ENCODE measurements at places on chromosomes 13 and 19.

DNA sequence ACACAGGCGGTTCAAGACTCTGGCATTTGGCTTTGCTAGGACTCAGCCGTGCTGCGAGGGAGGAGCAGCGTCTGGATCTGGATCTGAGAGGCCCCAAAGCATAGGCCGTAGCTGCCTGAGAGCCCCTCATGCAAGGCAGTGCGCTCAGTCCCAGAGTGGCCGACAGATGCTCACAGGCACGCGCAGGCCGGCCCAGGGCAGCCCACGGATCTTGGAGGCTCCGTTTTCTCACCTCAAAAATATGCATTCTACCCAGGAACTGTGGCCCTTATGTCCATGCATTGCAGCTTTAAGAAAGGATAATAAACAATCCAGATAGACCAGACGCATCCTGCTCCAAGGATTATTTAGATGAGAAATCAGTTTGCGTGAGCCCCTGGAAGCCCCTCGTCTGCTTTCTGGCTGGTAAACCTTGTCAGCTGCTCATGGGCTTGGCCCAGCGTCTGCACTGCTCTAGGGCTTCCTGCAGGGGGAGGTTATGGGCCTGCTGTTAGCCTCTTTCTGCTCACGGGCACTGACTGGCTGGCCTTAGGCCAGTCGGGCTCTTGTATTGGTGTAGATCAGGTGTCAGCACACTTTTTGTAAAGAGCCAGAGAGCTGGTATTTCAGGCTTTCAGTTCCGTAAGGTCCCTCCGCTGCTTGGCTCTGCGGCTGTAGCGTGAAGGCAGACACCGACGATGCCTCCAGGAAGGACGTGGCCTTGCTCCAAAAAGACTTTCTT lies 24.2 kb downstream of the TEX29 start:
- peak; percentile 59 for DNase-seq

DNA sequence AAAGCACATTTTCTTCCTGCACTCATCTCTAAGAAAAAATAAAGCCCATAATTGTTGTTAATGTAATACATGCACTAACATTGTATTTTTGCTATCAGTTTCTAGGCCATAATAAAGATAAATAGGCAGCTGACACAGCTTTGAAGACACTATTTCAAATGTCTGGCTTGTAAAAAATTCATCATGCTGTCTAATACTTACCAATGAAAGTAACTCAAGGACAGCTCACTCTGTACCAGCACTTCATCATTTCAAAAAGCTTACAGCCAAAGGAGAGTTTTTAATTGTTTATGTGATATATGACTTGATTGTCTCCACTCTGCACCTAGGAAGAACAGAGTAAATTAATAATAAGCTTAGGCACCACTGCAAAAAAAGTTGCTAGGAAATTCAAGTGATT lies 1423.3 kb upstream of the PCDH20 start:
- DNase-seq, result no peak

GRCh38 chr19:1863328-1863637 lies at the start of gene KLF16:
TSS of gene KLF16 (minus strand) at chr19:1863579. CDS start at chr19:1863497, 82 bp downstream.
- no peak for DNase-seq

- DNase-seq, result peak; percentile 65
Measured at GRCh38 chr19:3575260-3575741, 2.6 kb downstream of the HMG20B start.

- peak; percentile 65 for DNase-seq
Measured at GRCh38 chr13:24746618-24747247, 17.2 kb upstream of the RNF17 start.

- DNase-seq, result no peak
Measured at GRCh38 chr19:42471554-42472249, 29.0 kb upstream of the CXCL17 start.

GRCh38 chr19:18804139-18804601 lies 13.1 kb upstream of the COMP start:
- no peak for DNase-seq

DNA sequence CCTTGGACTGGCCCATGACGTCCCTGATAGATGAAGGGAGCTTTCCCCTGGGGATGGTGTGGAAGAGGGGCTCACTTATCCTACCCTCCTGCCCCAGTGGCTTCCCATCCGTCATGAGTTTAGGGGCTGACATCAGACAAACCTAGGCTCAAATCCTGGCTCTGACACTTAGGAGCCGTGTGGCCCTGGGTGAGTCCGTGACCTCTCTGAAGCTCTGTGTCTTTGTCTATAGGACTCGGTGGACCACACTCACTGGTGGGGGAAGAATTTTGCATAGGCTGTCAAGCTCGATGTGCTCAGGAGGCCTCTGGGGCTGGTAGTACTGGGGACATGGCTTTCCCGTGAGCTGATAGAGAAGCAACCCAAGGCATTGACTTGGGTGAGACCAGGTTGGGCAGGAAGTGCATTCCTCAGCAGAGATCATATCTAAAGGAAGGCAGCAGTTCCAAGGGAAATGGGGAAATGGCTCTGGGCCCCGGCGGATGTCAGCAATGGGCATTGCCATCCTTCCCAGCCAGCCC lies 17.4 kb upstream of the AP1M2 start:
- no peak for DNase-seq

DNA sequence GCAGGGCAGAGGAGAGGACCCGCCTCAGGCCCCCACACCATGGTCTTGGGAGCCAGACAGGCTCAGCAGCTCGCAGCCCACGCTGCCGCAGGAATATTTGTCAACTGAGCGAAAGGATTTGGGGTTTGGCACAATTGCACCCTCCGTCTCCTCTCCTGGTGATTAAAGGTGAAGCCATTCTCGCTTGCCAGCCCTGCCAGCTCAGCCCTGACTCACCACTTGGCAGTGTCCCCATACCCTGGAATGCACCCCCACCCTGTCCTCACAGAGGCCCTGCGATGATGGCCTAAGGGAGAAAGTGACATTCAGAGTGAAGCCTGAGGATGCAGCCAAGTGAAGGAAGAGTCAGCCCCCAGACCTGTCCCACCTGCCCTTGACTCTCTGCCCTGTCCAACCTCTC lies 18.8 kb downstream of the CYTH2 start:
- DNase-seq, result no peak

- peak; percentile 85 for DNase-seq
Measured at GRCh38 chr19:570937-571565, 1.3 kb upstream of the BSG start.

DNA sequence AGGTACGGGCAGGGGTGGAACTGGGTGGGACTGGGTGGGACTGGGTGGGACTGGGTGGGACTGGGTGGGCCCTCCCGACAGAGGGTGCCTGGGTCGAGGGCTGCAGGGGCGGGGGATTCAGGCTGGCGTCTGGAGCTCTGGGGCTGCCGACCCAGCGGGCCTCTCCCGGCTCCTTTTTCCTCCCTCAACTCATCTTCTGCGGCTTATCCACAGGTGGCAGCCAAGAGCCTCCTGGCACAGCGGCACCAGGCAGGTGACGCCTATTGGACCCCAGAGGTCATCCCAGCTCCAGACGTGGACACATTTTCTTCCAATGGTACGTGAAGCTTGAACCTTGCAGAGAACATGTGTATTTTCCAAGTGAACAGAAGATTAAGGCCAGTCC lies 533 bp downstream of the ZNF544 start:
- peak; percentile 62 for DNase-seq

GRCh38 chr13:63117710-63118109 lies 1702.1 kb upstream of the PCDH20 start:
- no peak for DNase-seq

DNA sequence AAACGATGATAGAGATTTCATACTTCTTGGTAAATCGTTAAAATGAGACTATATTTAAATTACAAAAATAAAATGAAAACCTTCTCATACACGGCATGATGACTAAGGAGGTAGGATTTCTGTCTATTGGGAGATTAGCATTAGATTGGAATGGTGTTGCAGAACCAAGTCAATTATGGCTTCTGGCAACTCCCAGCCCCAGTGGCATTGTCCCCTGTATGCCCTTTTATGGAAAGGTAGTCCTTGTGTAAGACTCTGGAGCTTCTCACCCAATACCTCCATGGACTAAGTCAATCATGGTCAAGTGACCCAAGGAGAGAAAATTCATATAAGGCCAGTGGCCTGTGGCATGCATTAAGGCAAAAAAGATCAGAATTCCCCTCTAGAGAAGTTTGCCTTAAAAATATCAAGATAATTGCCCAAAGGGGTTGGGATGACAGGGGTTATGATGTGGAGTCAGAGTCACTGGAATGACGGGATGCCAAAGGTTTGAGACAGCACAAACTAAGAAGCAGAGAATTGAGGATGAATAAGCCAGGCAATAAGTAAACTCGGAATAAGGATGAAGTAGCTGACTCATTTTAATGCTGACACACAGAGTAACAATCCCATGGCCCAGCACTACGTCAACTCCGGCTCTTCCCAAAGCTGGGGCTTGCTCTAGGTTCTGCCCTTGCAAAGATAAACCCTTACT lies 57.8 kb upstream of the POSTN start:
- no peak for DNase-seq

DNA sequence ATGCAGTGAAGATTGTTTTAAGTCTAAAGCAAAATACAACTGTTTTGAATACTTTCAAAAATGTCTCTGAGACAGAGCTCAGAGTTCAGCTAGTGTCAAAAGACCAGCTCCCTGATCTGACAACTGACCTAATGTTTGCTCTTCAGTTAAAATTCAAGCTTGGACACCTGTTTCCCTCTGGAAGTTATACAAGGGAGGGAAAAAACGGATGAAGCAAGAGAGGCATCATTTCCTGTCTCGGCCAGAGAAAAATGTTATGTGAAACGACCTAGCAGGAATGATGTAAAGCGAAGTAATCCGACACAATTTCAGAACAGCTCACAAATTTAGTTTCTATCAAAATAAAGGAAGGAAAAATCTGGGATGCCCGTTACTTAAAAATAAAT lies 59.4 kb downstream of the ZAR1L start:
- no peak for DNase-seq

DNA sequence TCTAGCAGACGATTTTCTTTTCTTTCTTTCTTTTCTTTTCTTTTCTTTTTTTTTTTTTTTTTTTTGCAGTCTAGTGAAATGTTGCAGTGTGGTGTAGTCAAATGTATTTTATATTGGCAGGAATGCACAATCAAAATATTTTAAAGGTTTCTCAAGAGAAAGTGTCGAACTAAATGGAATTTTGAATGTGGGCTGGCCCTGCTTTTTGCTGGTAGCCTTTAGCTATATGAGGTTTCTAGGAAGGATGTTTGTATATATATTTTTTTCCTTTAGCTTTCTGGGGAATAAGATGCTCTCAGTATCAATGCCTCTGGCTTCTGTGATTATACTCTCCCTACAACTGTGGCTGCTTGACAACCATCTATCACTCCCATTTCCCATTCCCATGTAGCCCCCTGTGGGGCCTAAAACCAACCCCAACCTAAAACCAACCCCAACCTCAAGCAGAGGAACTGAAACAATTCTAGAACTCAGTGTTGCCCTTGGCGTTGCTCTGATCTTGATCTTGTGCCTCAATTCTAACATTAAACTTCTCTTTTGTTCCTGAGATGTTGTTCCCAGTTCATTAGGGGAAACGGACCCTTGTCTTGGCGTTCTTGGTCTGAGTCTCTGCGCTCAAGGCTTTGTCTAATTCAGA lies 27.1 kb downstream of the CYSLTR2 start:
- DNase-seq, result no peak

GRCh38 chr19:38245826-38246498 lies 10.2 kb downstream of the PPP1R14A start:
- no peak for DNase-seq

DNA sequence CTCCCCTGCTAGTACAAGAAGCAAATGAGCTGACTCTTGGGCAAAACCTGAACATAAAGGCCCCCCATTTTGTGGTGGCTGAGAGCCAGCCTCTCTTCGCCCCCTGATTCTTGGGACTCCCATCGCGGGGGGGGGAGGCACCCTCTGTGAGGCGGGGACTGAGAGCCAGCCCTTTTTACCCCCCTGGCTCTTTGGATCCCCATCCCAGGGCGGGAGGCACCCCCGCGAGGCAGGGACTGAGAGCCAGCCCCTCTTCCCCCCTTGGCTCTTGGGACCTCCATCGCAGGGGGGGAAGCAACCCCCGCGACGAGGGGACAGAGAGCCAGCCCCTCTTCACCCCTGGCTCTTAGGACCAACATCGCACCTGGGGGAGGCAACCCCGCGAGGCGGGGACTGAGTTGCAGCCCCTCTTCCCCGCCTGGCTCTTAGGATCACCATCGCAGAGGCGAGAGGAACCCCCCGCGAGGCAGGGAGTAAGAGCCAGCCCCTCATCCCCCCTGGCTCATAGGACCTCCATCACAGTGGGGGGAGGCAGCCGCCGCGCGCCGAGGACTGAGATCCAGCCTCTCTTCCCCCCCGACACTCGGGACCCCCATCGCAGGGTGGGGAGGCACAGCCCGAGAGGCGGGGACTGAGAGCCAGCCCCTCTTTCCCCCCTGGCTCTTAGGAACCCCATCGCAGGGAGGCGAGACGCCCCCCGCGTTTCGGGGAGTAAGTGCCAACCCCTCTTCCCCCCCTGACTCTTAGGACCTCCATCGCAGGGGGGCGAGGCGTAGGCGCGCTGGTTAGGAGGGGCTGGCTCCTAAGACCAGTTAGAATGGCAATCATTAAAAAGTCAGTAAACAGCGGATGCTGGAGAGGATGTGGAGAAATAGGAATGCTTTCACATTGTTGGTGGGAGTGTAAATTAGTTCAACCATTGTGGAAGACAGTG lies 2428.4 kb upstream of the PCDH20 start:
- DNase-seq, result no peak

DNA sequence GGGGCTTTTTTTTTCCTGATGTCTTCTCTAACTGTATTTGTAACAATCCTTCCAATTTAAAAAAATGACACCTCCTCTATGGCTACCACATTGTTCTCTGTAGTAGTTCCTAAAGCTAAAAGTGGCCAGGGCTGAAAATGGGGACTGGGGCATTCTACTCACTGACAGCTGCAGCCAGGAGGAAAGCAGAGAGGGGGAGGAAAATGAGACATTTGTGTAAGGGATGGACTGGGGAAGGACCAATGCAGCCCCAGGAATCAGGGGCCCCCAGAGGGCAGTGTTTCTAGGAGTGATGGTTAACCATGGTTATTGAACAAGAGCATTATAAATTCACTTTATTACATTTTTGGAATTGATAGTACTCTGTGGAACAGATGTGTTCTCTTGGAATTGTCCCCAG lies 34.3 kb upstream of the C1QTNF9 start:
- no peak for DNase-seq

- no peak for DNase-seq
Measured at GRCh38 chr13:88908961-88909441, 1237.8 kb downstream of the SLITRK5 start.

GRCh38 chr13:40457929-40458719 lies 208.3 kb downstream of the FOXO1 start:
- no peak for DNase-seq

DNA sequence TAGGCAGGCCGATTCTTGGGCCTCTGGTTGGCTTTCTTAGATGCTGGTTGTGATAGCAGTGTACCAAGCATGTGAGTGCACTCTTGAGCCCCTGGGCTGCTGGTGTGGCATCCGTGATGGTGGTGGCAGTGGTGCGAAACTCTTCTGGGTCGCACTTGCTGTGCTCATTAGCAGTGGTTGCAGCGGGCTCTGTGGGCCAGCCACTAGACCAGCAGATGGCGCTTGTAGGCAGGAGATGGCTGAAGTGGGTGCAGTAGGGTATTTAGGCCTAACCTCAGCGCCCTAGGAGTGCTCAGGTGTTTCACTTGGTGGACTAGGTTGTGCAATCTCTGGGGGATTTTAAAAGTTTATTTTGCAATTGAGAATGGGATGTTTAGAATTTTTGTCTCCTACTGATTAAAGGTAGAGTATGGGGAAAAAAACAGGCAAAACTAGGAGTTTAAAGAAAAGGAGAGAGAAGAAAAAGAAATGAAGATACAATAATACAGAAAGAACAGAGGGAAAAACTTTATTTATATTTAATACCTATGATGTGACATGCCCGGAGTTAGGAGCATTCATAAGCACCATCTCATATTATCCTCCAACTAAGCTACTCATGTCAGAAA lies 4.3 kb upstream of the ZNF17 start:
- DNase-seq, result peak; percentile 80
